PC-9 (cell line): ENCODE measurements at places on chromosomes 2 and 18. TPM values are rescaled to one million over a fixed set of nuclear protein-coding genes. Genes with fewer than 3 reads are reported as not detected.

The C2orf66 gene
- 0.22 TPM in 1 of 2 replicates, not detected in the other for total RNA-seq

The SERPINB11 gene
- total RNA-seq: not detected in 2 replicates

The IDH1 gene
- 193 and 227 TPM in 2 replicates for total RNA-seq

DNA sequence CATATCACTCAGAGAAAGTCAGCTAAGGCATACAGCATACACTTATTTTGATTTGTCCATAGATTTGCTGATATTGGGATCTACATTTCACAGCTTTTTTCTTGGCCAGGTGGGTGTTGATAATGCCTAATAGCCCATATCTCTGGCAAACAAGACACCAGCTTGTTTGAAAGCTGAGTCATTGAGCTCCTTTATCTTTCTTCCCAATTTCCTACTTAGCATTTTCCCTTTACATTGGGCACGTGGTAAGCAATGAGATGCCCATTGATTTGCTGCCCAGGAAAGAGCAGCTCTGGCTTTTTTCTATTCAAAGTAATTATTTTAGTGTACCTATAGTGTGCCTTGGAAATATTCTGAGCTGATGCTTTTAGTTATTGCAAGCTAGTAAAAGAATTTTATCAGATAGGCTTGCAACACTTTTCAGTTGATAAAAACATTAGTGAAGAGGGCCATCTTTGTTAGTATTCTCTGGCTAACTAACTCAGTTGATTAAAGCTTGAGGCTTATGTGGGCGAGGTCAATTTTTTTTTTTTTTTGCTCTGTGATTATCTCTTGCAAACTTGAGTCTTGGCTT, 79.6 kb downstream of the OSBPL6 start:
- H3K4me3 ChIP-seq: no peak overlapping the region
- no peaks in the 10 kb centered on the region for H3K27me3 ChIP-seq
- no peaks in the 10 kb centered on the region for H3K4me1 ChIP-seq
- DNase-seq: no peak
- H3K36me3 ChIP-seq: no peaks in the 10 kb centered on the region
- H3K27ac ChIP-seq: no peak overlapping the region

DNA sequence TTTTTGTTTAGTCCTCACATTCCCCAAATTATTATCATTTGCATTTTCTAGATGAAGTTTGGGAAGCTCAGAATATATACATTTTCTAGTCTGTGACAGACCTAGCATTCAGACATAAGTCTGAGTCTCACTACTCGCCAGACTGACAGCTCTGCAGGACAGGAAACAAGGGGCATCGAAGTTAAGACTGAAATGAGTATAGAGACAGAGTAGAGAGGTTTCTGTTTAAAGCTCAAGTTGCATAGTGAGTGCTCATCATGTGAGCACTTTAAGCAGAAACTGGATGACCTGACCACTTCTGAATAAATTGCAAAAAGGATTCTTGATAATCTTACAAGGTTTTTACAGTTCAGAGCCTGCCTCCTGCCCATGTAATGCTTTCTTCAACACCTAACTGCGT, 1.1 kb downstream of the HADHB start:
- no peak for DNase-seq
- H3K4me3 ChIP-seq: peak overlapping the region; percentile 95

DNA sequence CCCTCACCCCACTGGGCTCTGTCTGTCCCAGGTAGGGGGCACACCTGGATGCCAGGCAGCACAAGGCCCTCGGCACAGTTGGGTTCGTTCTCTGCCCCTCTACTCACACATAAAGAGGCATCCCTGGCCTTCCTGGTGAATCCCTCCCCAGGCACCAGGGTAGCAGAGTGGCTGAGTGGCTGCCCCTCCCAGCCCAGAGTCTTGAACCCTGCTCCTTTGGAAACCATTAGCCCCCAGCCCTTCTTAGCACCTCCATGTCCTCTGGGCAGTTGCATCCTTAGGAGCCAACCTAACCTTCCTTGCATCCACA, 2.0 kb downstream of the GPC1 start:
- no peaks in the 10 kb centered on the region for H3K36me3 ChIP-seq
- H3K4me3 ChIP-seq: no peak overlapping the region; the same call in 1 of the 2 replicates
- no peaks in the 10 kb centered on the region for H3K27me3 ChIP-seq
- peaks cover 36% of the 10 kb centered on the region for H3K4me1 ChIP-seq
- DNase-seq: no peak
- H3K27ac ChIP-seq: no peak overlapping the region

- H3K27me3 ChIP-seq: no peaks in the 10 kb centered on the region
- no peak overlapping the region for H3K27ac ChIP-seq
- DNase-seq: no peak
- H3K4me3 ChIP-seq: no peak overlapping the region
- no peaks in the 10 kb centered on the region for H3K4me1 ChIP-seq
Measured at GRCh38 chr18:50663626-50664441, 103.9 kb downstream of the MAPK4 start.

GRCh38 chr2:30628341-30628740, 178.9 kb downstream of the CAPN13 start:
- no peaks in the 10 kb centered on the region for H3K36me3 ChIP-seq
- H3K4me1 ChIP-seq: no peaks in the 10 kb centered on the region

GRCh38 chr2:65361623-65362022, 70.8 kb downstream of the SPRED2 start:
- H3K4me3 ChIP-seq: no peak overlapping the region
- no peaks in the 10 kb centered on the region; the same call in 1 of the 2 replicates for H3K36me3 ChIP-seq

- no peak overlapping the region for H3K4me3 ChIP-seq
- H3K27me3 ChIP-seq: no peaks in the 10 kb centered on the region
- H3K36me3 ChIP-seq: no peaks in the 10 kb centered on the region
- H3K4me1 ChIP-seq: no peaks in the 10 kb centered on the region
- no peak overlapping the region for H3K27ac ChIP-seq
- DNase-seq: no peak
Measured at GRCh38 chr2:23467618-23468017, 82.6 kb downstream of the KLHL29 start.
